ENCODE measurements at places on chromosomes 12 and 14.
A peak's percentile ranks its signal among the peaks of the same experiment; 100 is the strongest.

GRCh38 chr12:48972213-48972951, 847 bp upstream of the WNT10B start:
- DNase-seq, result peak; percentile 64

- no peak for DNase-seq
Measured at GRCh38 chr12:93042283-93042682, 113.2 kb upstream of the EEA1 start.

- DNase-seq, result no peak
Measured at GRCh38 chr12:41310367-41310766, 122.2 kb downstream of the PDZRN4 start.

GRCh38 chr14:77508249-77508648, 9.6 kb upstream of the ISM2 start:
- DNase-seq, result no peak

DNA sequence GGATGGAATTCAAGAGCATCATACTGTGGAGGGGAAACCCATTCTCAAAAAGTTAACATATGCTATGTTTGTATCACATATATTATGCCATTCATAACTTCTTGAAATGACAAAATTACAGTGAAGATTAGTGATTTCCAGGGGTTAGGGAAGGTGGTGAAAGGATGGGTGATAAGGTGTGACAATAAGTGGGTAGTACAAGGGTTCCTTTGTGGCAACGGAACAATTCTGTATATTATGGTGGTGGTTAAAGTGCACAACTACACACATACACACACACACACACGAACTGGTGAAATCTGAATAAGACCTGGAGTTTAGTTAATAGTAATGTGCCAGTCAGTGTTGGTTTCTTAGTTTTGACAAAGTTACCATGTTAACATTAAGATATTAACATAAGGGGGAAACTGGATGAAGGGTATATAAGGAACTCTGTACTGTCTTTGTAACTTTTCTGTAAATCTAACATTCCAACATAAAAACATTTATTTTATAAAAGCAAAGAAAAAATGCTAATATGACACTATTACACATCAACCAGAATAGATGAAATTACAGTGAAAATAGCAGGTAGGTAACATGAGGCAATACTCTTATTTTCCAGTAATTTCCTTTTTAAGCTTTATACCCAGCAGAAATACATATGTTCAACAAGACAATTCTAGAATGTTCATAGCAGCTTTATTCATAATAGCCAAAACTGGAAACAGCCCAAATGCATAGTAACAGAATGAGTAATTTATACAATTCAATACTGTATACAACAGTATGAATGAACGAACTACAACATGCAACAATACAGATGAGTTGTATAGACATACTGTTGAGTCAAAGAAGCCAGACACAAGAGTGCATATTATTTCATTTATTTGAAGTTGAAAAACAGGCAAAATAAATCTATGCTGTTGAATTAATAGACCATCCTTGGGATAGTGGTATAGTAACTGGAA, 44.0 kb upstream of the OR5AU1 start:
- no peak for DNase-seq

DNA sequence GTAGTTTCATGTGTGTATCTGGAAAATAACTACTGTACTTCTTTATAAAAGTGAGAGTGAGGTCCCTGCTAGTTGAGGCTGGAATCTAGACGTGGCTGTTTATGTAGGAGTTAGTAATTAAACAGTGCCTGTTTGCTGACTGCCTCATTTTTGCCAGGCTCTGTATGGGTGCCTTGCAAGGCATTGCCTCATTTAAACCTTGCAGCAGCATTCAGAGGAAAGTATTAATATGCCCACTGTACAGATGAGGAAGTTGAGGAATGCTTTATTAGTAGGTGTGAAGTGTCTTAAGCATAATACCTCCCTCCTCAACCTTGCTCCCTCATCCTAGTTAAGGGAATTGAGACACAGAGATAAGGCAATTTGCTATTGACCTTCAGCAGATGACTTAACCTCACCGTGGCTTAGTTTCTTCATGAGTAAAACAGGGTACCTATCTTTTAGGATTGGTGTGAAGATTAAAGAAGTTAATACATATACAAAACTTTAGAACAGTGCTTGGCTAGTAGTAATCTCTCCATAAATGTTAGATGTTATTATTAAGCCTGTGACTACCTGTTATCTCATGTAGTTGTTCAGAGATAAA, 28.7 kb downstream of the PPM1A start:
- no peak for DNase-seq

DNA sequence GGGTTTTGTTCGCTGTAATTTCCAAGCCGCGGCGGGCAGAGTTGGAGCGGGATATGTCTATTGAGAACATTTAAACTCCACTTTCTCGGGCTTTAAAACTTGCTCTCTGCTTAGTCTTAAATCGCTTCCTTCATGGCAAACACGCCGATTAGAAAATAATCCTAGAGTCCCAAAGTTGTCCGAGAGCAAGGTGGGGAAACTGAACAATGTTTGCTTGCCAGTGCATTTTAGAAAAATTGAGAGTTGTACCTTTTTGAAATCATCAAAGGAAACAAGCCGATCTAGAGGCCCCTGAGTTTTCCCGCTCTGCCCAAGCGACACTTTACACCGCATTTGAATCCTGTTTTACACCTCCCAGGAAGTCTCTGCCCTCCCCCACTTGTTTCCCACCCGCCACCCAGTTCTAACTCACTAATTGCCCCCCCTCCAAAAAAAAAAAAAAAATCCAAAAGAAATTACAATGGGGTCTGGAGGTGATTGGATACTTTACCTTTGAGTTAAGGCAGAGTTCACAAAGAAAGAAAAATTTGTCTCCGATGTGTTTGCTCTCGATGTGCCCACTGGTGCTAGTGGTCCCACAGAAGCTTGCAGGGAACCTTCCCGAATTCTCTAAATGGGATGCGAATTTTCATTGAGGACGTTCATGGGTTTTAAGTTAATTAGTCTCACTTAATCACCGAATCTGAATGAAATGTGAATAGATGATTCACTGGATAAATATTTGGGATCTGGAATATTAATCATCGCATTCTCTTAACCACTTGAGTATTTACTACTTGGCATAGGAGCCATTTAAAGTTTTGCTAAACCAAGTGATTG, 2.3 kb downstream of the HMGA2 start:
- DNase-seq, result no peak
